ENCODE measurements at places on chromosomes 2 and 18. TPM values are rescaled to one million over a fixed set of nuclear protein-coding genes. Genes with fewer than 3 reads are reported as not detected.
A peak's percentile ranks its signal among the peaks of the same experiment; 100 is the strongest.

The TXNL4A gene
- 42.0 TPM for total RNA-seq

The GAD1 gene
- total RNA-seq: 0.13 TPM

The IL1B gene
- not detected for total RNA-seq

The ESPNL gene
- not detected for total RNA-seq

The ANKRD30BL gene
- total RNA-seq: not detected

The MC2R gene
- not detected for total RNA-seq

The HIBCH gene
- 12.8 TPM for total RNA-seq

The PLGLB1 gene
- 0.63 TPM for total RNA-seq

The SCYGR4 gene
- not detected for total RNA-seq

GRCh38 chr2:27651056-27651455 lies 12.4 kb downstream of the SUPT7L start:
- no peak for DNase-seq

GRCh38 chr2:174125090-174125489 lies 123.2 kb downstream of the OLA1 start:
- no peak for DNase-seq

DNA sequence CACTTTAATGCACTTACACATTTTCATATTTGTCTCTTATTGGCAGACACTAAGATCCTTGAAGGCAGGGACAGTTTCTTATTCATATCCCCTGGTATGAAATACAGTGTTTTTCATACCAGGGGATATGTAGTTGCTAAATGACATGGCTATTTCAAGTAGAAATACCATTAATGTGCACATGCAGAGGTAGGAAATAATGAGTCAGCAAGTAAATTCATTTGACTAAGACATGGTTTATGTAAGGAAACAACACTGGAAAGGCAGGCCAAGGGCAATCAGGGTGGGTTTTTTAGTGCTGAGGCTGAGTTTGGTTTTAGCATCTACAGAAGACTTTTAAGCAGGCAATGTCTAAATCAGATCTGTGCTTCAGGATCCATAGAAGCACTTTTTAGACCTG lies 155.9 kb downstream of the WDPCP start:
- DNase-seq: peak; percentile 65

DNA sequence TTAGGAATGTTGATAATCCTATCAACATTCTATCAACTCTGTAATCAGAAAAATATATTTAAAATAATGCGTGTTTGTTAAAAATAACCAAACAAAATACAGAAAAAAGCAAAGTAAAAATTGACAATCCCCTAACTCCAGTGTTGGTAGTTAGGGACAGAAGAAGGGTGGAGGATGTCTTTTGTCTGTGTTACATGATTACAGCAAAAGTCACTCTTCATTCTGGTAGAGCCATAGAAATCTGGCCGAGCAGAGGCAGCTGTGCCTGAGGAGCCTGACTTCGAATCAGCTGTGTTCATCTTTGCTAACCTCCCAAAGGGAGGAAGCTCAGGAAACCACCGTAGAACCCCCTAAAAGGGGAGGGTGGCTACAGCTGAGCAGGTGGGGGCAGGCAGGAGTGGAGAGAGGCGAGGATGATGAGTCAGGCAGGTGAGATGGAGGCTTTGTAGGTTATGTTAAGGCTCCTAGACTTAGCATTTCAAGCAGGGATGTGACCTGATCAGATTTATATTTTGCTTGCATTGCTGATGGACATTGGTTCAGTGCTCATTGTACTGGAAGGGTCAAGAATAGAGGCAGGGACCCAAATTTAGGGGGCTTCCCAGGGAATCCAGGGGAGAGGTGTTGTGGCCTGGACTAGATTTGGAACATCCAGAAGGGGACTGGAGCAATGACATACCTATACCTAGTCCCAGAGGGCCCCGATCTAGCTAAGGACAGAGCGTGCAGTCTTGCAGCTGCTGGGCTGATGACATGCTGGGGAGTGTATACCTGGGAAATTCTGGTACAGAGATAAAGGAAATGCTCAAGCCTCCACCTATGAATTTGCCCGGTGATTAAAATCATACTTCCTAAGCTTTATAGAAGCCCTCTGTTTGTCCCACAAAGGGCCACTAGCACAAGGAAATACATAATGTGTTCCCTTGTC lies 95.7 kb downstream of the NEDD4L start:
- DNase-seq: no peak

- DNase-seq: no peak
Observed at GRCh38 chr18:78697446-78697845, 282.2 kb upstream of the SALL3 start.

DNA sequence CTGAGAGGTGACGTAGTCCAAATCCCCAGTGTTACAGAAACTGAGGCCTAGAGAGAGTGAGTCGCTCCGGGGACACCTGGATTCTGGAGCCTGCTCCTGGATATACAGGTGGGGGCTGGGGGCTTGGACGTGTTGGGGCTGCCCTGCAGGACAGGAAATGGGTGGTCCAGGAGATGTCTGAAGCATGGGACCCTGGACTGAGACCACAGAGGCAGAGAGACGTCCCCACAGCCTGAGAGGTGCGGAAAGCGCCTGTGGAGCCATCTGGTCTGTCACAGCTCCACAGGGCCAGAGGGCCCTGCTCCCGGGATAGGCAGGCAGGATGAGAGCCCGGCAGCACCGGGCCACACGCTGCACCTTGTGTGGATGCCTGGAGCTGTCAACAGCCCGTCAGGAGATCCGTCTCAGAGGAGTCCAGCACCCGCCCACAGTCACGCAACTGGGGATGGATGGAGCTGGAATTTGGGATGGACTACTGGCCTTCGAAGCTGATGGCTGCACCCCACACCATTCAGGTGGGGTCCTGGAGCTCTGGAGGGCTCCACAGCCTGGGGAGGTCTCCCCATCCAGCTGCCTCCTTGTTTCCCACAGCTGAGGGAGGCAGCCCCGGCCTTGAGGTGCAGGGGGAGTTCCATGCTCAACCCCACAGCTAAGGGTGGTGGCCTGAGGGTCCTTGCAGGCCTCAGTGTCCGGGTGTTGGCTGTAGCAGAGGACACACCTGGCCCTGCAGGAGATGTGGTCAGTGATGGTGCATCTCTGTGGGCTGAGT lies 303.0 kb downstream of the NDUFA10 start:
- DNase-seq: no peak

DNA sequence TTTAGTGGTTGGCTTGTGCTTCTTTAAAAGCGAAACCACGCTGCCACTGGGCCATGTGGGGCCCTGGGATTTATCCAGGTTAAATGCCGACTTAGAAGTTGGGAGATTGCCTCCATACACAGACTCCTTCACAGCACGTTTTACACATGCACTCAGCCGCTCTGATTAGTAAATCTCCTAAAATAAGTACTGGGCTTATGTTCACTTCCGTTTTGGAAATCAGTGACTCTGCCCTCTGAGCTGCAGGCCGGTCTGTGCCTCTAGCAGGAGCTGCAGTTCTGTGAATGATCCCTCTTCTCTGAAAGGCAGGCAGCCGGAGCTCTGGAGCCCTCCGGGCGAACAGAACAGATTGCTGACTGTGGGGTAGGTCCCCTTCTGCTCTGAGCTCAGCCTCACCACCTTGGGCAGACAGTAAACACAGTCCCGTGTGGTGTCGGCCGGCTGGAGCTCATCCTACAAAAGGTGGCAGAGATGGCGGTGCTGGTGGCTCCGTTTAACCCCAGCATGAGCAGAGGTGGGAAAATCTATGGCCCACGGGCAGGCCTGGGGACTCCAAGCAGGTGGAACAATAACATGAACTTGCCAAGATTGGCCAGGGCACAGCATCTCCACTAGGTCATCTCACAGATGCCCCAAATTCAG lies 9.8 kb upstream of the RAB17 start:
- peak; percentile 68 for DNase-seq

DNA sequence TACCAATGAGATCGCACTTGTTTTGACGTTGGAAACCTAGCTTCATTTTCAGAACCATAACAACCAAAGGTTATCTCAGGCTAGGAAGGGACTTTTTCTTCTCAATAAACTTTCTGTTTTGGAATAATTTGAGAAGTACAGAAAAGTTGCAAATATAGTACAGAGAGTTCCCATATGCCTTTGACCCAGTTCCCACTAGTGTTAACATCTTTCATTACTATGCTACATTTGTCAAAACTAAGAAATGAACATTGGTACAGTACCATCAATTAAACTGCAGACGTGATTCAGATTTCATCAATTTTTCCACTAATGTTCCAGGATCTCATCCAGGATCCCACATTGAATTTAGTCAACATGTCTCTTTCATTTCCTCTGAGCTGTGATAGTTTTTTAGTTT lies 111.6 kb downstream of the ATL2 start:
- DNase-seq: no peak

DNA sequence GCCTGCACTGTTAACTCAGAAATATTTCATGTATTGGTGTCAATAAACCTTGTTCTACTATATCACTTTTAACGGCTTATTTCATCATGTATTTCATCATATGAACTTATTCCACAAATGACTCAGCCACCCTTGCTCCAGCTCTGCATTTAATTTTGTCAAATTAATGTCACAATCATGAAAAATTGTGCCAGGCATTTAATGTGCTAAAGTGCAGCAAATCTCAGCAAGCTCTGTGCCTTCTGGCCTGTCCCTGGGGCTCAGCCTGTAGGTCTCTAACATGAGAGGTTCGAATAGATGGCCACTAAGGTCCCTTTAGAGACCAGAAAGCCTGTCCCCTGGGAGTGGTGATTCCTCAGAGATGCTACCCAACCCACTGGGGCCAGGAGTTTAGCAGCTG lies 28.6 kb downstream of the BOD1L2 start:
- no peak for DNase-seq

- no peak for DNase-seq
Observed at GRCh38 chr2:152418688-152419087, 83.7 kb downstream of the FMNL2 start.

- DNase-seq: no peak
Observed at GRCh38 chr2:237041231-237041630, 44.5 kb upstream of the COPS8 start.

GRCh38 chr2:95043300-95044093 lies 18.0 kb downstream of the MAL start:
- no peak for DNase-seq

- DNase-seq: no peak
Observed at GRCh38 chr2:144515099-144515695, 4.7 kb downstream of the ZEB2 start.

- DNase-seq: no peak
Observed at GRCh38 chr2:117360586-117360985, 453.9 kb upstream of the DDX18 start.

- DNase-seq: no peak
Observed at GRCh38 chr2:198890490-198890889, 567.2 kb downstream of the SATB2 start.

GRCh38 chr2:160142472-160142871 lies 57.6 kb downstream of the ITGB6 start:
- DNase-seq: no peak

- no peak for DNase-seq
Observed at GRCh38 chr18:23136326-23137096, 1.2 kb downstream of the CABLES1 start.

DNA sequence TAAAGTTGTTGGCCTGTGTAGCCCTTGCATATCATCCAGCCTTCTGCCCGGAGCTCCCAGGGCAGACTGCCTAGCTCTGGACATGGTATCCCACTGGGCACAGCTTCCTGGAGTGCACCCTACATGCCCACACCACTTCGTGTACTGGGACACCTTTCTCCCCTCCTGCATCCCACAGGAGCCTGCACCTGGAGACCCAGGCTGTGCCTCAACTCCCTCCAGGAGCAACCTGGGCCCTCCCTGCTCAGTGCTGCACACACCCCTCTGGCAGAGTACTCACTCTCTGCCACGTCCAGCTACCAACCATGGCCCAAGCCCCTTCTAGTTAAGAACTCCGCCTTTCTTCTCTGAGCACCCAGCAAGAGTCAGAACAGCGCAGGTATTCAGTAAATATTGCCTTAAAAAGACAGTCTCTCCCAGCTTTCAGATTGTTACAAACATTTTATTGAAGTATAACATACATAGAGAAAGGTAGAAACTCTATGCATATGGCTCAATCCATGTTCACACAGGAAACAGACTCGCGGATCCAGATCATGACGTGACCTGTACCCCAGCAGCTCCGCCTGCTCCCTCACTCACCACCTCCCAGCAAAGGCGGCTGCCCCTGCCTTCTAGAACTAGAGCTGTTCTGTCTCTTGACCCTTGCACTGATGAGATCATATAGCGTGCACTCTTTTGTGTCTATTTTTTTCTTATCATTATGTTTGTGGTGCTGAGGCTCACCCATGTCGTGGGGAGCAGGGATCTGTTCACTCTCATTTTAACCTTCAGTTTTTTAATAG lies 98.4 kb upstream of the MYCN start:
- DNase-seq: no peak

- DNase-seq: peak; percentile 27
Observed at GRCh38 chr2:85861180-85861579, 27.6 kb downstream of the ST3GAL5 start.

GRCh38 chr2:175837046-175837445 lies 165.0 kb downstream of the LNPK start:
- DNase-seq: no peak

- no peak for DNase-seq
Observed at GRCh38 chr2:46170611-46171350, 126.4 kb upstream of the EPAS1 start.

- no peak for DNase-seq
Observed at GRCh38 chr18:27656905-27657304, 471.8 kb upstream of the CHST9 start.

All from dermis microvascular lymphatic vessel endothelial cell (primary cell).